Right renal cortex interstitium (tissue), 3 donors: ENCODE measurements at places on chromosomes 2 and 18.

GRCh38 chr2:81894451-81894990 lies 1590.0 kb upstream of the LRRTM1 start:
- no peak for DNase-seq

GRCh38 chr2:121281694-121282093 lies 3.3 kb downstream of the TFCP2L1 start:
- DNase-seq: no peak

DNA sequence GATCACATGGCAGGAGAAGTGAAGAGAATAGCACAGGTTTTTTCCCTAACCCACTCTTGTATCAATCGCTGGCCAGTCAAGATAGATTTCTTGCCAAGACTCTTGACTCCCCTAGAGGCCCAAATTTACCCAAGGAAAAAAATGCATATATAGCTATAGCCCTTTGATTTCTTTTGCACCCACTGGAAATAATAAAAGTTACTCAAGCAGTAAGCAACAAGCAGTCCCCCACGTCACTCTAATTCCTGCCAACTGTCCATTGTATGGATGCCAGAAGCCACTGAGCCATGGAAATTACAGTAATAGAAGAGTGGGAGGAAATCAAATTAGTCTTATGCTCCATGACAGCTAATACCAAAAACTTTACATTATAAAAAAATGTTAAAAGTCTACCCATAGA lies 125.3 kb upstream of the SLC39A10 start:
- DNase-seq: no peak

- DNase-seq: no peak
Observed at GRCh38 chr2:223050900-223051504, 988 bp upstream of the KCNE4 start.

GRCh38 chr2:161983866-161984265 lies 90.1 kb downstream of the DPP4 start:
- no peak for DNase-seq

DNA sequence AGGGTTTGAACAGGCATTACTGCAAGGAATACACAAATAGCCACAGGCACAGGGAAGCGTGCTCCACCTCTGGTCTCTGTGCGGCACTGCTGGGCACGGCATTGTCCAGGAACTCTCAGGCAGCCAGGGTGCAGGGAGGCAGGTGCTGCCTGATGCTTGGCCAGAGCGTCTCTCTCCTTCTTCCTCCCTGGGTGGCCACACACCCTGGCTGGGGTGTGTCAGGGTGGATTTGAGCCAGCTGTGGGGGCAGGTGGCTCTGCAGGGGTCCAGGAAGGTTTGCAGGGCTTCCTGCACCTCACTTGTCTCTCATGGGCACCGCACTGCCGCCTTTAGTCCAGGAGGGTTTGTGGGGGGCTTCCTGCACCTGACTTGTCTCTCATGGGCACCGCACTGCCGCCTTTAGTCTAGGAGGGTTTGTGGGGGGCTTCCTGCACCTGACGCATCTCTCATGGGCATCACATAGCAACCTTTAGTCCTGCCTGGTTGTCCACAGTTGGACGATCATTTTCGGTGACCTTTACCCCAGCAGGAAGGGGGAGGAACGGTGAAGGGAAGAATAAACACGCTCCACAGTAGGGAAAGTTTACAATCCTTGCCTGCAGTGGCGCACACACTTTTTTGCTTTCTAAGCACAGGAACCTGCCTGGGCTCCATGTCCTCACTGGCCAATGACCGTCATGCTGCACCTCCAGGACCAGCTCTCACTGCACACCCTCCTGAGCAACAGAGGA lies 332.9 kb downstream of the EIPR1 start:
- DNase-seq: no peak
